ENCODE measurements at places on chromosomes 4 and X.
A peak's percentile ranks its signal among the peaks of the same experiment; 100 is the strongest.

DNA sequence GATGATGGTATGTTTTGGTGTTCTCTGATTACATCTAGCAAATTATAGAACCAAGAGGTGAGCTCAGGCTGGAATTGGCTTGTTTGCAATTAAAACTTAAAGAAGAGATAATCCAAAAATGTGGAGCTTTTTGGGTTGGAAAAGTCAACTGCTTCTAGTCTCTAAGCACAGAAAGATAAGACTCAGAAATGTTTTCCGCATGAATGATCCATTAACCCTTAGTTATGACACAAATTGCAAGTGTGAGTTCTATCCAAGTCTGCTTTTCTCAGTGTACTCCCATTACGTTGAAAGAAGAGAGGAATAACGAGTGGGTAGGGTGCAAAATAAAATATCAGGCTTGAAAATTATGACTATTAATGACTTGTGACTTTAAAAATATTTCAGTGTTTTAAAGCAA lies 38.5 kb downstream of the HPGD start:
- no peak for DNase-seq

- no peak for DNase-seq
These were observed 286.4 kb upstream of the SMIM31 start for GRCh38 chr4:164467493-164467892.

DNA sequence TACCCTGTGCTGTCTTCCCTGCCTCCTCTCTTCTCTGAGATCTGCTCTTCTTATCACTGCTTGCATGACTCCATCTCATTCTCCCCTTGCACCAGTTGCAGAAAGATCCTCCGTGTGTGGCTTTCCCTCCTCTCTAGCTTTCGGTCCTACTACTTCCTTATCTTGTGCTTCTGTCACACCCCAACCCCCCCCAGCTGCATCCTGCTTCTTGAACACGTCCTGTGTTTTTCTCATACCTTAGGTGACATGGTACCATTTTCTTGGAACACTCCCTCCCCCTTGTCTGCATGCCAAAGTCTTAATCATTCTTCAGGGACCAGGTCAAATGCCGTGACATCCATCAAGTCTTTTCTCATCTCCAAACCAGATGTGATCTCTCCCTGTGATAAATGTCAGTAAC lies 46.4 kb downstream of the FHL1 start:
- DNase-seq = no peak

GRCh38 chrX:8049827-8050226 lies 121.2 kb downstream of the VCX2 start:
- DNase-seq = no peak

GRCh38 chr4:130486186-130486585 lies 1390.2 kb downstream of the C4orf33 start:
- no peak for DNase-seq

DNA sequence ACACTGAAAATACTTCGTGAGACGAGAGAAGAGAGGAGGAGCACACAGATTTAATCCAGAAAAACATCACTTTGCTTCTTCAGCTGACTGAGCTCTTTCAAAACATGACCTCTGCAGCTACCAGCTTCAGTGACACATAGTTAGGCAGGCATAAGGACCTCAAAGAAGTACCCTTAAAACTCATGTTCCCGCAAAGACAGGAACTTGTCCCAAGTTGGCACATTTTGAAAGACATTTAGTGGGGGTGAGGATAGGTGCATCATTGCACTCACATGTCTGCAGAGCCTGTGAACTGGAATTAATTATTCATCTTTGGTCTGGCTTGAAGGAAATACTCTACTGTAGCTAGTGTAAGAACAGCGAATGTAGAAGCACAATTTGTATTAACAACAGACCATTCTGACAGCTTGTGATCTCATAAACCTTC lies 221.8 kb downstream of the MGST2 start:
- no peak for DNase-seq

GRCh38 chr4:150366487-150366999 lies 215.4 kb upstream of the MAB21L2 start:
- DNase-seq = no peak

GRCh38 chr4:53197772-53198142 lies 168.1 kb downstream of the SCFD2 start:
- no peak for DNase-seq

DNA sequence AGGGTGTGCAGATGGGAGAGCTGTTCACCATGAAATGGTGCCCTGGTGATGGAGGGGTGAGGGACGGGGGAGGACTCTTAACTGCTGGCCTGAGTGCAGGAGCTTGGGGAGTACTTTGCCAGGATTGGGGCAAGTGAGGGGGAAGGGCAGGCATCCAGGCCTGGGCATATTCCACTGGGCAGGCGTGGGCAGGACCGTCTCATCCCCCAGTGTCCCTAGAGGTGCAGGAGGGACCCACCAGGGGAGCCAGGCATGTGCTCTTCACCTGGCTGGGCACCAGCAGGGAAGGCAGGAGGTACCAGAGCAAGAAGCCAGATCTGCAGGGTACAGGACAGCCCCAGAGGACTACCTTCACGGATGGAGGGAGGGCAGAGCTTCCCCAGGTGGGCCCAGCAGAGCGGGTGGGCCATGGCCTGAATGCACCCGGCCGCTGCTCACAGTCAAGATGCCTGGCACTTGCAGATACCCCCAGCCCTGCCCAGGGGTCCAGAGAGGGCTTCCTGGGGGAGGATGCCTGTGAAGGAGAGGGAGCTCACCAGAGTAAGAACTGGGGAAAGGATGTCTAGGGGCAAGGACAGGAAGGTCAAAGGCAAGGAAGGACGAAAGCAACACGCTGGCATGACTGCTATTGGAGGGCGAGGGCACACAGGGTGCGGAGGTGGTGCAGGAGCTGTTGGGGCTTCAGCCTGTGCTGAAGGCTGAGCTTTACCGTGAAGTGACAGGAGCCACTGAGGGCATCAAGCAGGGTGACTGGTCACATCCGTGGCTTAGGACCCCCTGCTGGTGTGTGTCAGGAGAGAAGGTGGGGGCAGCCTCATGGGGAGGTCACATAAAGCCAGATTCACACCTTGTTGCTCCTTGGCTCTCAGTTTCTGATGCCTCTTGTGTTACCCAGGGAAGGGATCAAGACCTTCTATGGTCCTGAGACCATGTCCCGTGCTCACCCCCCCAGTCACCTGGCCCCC lies 68.2 kb upstream of the NKX1-1 start:
- no peak for DNase-seq

GRCh38 chr4:108943976-108944591 lies 181.2 kb upstream of the ETNPPL start:
- DNase-seq = no peak

DNA sequence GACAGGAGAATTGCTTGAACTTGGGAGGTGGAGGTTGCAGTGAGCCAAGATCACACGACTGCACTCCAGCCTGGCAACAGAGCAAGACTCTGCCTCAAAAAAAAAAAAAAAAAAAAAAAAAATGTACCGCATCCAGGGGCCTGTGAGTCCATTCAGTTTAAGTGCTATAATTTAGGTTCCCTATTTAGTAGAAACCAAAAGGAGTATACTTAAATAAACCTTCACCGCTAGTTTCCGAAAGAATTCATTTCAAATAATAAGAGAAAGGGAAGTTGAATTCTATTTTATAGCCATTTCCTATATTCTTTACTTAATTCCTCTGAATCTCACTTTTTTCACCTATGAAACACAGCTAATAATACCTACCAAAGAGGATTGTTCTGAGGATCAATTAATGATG lies 20.8 kb upstream of the LRBA start:
- DNase-seq = no peak

DNA sequence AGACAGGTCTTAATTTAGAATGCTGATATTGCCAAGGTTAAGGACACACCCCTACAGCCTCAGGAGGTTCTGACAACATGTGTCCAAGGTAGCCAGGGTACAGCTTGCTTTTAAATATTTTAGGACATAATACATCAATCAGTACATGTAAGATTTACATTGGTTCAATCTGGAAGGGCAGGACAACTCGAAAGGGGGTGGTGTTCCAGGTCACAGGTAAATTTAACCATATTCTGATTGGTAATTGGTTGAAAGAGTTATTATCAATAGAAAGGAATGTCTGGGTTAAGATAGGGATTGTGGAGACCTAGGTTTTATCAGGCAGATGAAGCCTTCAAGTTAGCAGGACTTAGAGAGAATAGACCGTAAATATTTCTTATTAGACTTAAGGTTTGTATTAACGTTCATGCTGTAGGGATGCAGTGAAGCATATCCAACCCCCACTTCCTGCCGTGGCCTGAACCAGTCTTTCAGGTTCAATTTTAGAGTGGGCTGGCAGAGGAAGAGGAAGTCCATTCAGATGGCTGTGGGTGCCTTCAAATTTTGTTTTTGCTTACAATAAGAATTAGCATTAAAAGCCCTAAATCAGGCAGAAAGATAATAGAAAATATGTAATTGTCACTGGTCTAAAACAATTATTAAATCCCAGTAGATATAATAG lies 136.5 kb upstream of the GALNTL6 start:
- DNase-seq = no peak

GRCh38 chr4:22969287-22969896 lies 276.7 kb downstream of the GBA3 start:
- no peak for DNase-seq

DNA sequence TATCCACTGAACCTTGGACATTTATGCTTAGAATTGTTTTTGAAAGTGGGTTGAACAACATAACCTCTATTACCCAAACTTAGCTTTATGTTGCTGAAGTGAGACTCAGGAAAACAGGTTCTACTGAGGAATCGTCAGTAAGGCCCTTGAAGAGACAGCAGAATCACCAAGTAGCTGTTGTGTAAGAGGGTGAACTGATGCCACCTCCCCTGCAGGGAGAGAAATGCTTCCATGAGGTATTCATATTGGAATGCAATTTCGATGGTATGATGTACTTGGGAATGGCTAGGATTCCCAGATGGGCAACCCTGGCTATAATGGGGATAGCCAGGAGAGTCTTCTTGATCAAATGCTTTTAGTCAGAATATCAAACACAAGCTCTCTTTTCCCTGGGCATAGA lies 4.1 kb upstream of the SCRG1 start:
- DNase-seq = no peak

DNA sequence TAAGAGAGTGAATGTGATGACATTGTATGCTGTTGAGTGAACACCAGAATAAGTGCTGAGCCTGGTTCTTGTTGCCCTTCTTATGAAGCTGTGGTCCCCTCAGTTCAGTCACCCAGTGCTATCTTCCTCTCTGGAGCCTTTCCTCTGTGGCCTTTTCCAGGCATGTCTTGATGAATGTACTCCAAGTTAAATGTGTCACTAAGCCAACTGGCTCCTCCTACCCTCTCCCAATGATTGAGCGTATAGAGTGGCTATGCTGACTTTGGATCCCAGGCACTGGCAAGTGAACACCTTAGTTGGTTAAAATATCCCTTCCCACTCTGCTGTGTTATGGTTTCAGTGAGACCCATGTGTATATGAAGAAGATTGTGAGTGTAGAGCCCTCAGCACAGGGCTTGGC lies 134.1 kb upstream of the MAMLD1 start:
- no peak for DNase-seq

DNA sequence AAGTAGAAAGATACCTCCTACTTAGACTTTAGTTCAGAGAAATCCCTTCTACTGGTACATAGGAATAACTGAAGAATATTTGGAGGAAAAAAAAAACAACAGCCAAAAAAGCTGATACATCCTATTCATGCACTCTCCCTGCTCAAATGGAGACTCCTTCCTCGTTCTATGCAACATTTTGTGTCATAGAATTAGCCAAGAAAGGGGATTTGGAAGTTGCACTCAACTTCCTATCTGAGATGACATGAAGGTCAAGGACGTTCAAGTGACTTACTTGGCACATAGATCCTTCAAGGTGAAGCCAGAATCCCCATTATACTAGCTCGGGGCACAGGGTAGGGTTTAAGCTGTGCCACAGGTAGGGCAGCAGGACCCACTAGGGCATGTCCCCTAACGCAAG lies 56.2 kb upstream of the S100G start:
- no peak for DNase-seq

- no peak for DNase-seq
These were observed 169.9 kb downstream of the DCLK2 start for GRCh38 chr4:150248181-150248580.

DNA sequence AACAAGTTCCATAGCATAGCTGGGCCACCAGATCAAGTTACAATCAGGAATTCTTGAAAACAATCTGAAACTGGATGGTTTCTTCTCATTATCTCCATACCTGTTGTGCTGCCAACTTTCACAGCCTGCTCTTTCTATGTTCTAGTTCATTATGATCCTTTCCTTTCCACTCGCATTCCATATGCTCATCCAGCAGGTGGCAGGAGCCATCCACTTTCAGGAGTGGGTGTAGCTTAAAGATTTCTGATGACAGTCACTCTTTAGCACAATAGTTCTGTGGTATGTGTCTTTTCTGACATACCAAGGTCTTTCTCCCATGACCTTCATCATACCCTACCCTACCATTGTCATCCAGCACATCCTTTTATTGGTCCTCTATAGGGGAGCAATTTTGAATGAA lies 46.4 kb downstream of the PAGE2 start:
- DNase-seq = peak; percentile 0

GRCh38 chr4:173187732-173188131 lies 19.1 kb downstream of the GALNT7 start:
- DNase-seq = no peak

DNA sequence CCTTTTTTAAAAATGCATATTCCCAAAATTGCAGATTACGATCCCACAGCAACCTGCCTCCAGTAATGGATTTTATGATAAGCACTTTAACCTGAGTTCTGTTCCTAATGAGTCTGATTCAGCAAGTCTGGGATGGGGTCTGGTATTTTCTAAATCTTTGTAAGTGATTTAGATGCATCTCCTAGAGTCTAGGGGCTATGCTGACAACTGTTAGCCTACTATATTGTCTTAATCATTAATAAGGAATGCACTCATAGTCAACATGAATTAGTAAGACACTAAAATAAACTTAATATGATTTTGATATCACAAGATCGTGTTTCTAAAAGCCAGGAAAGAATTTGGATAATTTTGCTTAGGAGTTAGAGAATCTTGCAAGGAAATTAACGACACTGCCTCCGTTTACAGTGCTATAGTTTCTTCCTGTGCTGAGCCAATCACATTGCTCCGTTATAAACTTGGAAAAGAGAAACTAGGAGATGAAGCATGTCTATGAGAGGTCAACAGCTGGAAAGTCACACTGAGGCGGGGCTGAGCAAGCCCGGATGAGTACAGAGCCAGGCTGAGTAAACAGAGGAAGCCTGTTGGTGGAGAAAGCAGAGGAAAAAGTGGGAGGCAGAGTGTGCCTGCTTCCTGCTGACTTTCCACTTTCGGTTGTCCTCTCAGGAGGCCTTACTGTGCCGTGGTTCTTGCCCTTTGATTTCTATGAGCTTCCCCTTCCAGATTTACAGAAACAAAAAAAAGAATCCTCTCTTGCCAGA lies 5.4 kb downstream of the SCARB2 start:
- DNase-seq = peak; percentile 71
